ENCODE measurements at places on chromosomes 3 and 15.

DNA sequence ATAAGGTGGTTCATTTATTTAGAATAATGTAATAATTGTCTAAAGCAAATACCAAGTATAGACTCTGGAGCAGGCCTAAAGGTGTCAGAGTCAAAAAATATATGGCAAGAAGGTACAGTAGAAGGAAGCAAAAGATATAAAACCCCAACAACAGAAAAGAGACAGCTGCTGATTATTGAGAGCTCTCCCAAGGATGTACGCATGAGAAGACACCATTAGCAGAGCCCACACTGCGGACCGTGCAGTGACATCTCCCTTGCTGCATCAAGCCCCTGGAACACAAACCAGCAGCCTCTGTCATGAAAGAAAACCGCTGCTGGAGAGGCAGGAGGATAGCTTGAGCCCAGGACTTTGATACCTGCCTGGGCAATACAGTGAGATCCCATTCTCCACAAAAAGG is 18.0 kb upstream of the SLC6A20 start:
- no peak for DNase-seq

DNA sequence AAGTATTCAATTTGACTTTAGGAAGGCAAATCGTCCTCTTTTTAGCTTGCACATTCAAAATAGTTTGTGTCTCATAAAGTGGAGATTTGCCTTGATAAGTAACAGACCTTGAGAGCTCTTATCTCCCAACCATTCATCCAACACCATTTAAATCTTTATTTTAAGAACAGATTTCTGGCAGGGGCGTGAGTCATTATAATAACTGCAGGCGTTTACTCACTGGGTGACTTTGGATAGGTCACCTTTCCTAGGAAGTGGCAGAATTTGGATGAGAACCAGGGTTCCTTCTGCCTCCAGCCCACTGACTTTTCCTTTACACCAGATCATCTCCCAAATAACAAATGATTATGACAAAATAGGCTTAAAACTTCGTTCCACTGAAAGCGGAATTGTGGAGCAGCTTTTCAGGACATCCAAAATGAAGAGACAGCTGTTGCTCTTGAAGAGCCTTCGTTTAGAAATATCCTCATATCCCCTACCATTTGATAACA is 5.0 kb downstream of the LMCD1 start:
- no peak for DNase-seq

DNA sequence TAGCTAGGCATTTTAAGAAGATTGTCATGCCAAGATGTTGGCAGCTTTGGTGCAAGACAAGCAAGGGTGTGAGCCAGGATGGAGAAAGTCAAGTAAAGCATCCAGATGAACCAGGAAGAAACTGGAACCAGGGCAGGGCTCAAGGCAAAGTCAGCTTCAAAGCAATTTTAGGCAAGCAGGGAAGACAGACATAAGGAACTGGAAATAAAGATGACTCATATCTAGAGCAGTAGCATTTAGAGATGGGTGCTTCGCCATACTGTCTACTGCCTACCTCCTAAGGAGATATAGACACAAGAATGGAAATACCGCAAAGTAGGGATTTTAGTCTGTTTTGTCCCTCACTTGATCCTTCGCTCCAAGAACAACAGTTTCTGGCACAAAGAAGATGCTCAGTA is 59.9 kb downstream of the RYR3 start:
- no peak for DNase-seq

DNA sequence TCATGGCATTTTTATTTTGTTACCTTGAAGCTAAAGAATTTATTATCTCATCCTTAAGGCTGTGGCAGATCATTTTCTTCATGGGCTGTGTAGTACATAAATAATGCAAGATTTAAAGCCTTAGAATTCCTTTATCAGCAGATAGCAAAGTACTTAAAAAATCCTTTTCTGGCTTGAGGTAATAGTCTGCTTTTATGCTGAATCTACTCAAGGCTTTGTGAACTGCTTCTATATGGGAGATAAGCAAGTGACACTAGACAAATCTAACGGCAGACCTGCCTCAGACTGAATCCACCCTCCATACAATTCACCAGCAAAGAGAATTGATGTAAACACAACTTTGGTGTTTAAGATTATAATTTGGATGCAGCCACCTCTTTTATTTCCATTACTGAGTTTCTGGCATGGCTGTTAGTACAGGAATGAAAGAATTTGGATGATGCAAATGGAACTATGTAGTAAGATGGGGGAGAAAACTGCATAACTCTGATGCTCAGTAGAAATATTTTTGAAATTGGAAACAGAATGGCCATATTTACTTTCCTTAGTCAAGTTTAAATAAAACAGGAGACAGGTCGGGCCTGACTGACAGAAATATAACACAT is 1121.5 kb downstream of the NAALADL2 start:
- no peak for DNase-seq

DNA sequence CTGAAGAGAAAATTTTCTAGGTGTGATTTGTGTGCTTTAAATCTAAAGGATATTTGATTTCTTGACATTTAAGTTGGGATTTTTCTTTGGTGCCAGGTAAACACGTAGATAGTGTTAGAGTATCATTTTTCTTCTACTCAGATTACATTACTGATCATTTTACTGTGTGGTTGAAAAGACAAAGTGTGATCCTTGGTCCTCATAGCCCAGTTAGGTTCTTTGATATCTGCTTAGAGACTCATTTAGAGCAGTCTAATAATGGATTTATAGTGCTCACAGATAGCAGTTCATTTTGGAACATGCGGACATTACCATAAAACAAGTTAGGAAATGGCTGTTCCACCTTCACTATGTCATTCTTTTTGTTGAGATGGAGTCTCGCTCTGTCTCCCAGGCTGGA is 12.4 kb downstream of the ARL8B start:
- no peak for DNase-seq

- DNase-seq = no peak
Observed at GRCh38 chr3:169227911-169228310, 435.6 kb downstream of the MECOM start.

- DNase-seq = no peak
Observed at GRCh38 chr3:43005981-43006380, 26.9 kb downstream of the GASK1A start.

DNA sequence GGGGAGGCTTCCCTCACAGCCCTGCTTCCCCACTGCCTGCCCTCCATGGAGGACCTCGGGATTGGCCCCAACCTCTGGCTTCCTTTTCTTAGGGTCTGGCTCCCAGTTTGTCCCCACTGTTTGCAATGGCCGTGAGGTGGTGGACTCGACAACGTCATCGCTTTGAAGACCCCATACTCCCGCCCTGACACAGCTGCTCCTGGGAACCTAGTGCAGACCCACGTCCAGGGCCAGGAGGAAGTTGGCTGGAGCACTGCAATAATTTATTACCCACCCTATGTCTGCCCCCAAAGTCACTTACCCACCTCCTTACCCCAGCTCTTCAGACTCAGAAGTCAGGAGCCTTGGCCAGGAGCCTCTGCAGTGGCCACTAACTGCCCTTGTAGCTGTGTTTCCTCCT is 11.1 kb downstream of the GRM2 start:
- no peak for DNase-seq
